Stimulated activated CD8-positive, alpha-beta memory T cell treated with anti-CD3 and anti-CD28 coated beads, Interleukin-4, amount 100 ng/mL, for 1 hour (primary cell): ENCODE measurements at places on chromosomes 7 and 10.

GRCh38 chr10:3465406-3465891, 292.9 kb upstream of the PITRM1 start:
- DNase-seq, result no peak

DNA sequence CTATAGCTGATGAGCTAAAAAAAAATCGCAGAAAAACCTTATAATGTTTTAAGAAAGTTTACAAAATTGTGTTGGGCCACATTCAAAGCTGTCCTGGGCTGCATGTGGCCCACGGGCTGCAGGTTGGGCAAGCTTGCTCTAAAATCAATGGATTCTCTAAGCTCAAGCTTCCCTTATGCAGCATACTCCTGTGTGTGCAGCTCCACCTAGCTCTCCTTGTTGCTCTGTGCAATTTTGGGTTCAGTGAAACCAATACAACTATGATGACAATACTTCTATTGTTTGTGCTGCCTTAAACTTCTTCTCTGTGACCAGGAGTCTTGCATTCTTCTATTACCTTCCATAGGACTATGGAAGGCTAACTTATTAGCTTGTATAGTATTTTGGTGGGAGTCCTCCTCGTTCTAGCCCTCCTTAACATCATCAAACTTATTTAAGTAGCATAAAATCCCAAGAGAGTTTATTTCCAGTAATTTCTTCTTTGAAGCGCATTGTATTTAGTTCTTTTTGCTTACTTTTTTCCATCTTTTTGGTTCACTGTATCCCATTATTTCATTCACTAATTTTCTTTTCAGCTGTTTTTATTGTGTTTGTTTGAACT, 170.9 kb upstream of the SMIM30 start:
- DNase-seq, result no peak

GRCh38 chr10:114498413-114499111, 94.3 kb upstream of the AFAP1L2 start:
- DNase-seq, result no peak

GRCh38 chr7:38524786-38525185, 106.4 kb downstream of the AMPH start:
- no peak for DNase-seq

DNA sequence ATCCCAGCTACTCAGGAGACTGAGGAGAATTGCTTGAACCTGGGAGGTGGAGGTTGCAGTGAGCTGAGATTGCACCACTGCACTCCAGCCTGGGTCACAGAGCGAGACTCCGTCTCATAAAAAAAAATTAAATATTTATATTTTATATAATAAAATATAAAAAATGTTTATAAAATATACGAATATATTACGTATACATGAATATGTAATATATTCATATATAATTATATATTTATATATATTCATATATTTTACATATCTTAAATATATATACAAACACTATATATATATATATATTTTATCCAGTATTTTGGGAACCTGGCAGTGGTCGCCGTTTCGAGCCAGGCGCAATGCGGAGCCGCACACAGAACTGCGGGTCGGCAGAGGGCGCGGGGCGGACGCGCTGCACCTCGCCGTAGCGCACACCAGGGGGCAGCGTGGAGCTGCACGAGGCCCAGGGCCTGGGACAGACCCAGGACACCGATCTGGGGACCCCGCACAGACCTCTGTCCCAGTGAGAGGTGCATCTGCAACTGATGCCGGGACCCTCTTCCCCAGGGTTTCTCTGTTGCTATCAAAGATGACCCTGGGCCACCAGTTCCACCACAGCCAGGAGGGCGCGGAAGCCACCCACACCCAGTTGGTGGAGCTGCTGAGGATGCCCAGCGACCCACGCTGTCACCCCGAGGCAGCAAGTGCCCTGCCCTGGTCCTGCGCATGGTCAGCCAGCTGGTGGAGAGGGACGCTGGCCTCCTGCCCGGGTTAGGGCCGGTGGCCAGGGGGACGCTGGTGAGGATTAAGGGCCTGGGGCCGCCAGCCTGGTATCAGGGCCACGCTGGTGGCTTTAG, 22.7 kb downstream of the AP5Z1 start:
- DNase-seq, result no peak

- no peak for DNase-seq
Observed at GRCh38 chr7:85890244-85890811, 703.5 kb upstream of the SEMA3D start.
